ENCODE measurements at places on chromosomes 3 and 15.

DNA sequence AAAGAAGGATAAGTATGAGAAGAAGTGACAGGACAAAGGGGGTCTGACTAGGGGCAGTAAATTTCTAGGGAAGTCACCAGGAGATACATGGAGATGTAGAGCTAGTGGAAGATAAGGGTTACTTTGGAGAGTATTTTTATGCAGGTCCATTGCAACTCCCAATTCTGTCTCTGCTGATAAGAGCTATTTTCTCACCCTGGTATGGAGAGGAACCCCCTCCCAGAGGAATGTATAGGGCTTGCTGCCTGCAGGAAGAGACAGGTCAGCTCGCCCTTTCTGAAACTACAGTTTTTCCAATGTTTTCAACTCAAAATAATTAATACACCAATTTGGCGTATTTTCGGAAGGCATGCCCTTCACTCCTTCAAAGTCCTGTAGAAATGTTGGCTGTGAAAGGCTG is 11.4 kb upstream of the CORO2B start:
- DNase-seq = no peak

- DNase-seq = no peak
Measured at GRCh38 chr3:43870844-43871626, 180.3 kb downstream of the ABHD5 start.

- DNase-seq = no peak
Measured at GRCh38 chr3:82012775-82013174, 251.3 kb upstream of the GBE1 start.

DNA sequence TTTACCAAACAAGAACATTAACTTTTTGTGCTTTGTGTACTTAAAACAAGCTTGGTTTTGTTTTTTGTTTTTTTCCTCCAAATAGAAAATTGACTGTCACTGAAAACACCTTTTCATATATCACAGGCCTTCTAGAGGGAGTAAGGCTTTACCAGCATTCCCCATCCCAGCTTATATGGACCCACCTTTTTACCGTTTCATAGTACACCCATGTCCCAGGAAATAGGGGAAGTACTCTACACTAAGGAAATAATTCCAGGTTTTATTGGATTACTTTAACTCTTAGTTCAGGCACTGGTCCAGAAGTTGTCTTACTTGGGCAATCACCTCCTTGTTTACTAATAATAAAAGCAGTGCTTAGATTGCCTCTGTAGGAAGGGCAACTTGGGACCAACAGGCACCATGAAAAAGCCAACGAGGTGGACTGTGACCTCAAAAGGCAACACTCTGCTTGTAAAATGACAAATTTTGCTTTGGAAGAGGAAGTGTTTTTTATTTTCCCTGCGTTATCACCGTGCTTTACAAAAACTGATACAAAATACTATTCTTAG is 26.2 kb downstream of the HMG20A start:
- no peak for DNase-seq

DNA sequence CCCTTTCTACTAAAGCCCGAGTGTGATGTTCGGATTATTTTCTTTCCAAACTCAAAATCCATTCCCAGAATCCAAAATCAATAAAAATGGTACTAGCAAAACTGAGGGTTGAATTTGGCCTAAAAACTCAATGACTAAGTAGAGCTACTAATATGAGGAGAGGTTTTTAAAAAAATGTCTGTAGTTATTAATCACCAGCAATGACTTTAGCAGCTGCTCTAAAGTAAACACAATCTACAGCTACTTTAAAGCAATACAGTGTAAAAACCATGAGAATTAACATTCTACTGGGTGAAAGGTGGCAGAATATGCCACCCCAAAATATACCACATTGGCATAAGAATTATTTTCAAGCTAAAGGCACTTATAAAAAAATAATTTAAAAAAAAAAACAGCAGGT is 23.5 kb downstream of the FHIT start:
- no peak for DNase-seq

DNA sequence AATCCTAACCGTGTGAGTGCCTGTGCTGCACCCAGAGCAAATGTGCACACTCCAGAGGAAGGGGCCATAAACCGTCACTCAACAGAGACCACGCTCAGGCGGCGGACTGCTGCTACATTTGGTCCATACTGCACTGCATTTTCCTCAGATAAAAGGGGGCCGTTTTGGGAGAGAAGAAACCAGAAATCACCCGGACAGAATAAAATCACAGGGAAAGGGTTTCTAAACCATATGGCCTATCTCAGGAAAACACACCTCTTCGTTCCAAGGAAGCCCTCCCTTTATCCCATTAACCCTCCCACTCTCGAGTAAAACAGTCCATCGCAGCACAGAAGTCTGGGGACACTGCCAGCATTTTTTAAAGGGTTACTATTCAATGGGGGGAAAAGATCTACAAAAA is 7.6 kb downstream of the IL17RD start:
- no peak for DNase-seq
